Hippocampal formation (tissue), 2 donors: ENCODE measurements at places on chromosomes 1 and 21.

DNA sequence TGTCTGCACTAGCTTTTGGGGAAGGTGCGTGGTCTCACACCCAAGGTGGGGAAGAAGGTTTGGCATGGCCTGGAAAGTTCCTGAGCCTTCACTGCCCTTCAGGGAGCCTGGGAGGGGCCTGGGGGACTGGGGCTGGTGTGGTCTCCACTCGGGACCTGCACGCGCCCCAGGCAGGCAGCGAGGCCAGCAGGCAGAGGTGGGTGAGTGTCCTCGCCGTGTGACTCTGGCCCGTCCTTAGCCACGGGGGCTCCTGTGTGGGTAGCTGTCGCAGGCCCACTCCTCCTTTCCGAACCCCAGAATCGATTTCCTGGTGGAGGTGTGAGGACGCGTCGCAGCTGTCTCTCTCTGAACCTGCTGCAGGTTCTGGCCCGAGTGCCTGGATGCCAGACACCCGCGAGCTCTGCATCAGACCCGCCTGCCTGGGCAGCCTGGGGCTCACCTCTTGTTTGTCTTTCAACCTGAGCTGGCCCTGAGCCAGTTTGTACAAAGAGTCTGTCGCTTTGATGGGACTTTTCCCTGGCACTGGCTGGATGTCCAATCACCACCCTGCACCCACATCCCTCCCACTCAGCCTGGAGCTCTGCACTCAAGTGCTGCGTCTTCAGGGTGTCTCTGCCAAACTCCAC lies 36.0 kb upstream of the SLC19A1 start:
- DNase-seq = no peak

GRCh38 chr1:33738536-33738935 lies 125.3 kb upstream of the HMGB4 start:
- DNase-seq = no peak

- DNase-seq = no peak
Observed at GRCh38 chr1:68183895-68184294, 48.4 kb downstream of the WLS start.

- no peak for DNase-seq
Observed at GRCh38 chr1:19372136-19372514, 60.0 kb downstream of the SLC66A1 start.

GRCh38 chr1:180235077-180235501 lies 5.0 kb downstream of the LHX4 start:
- DNase-seq = no peak

DNA sequence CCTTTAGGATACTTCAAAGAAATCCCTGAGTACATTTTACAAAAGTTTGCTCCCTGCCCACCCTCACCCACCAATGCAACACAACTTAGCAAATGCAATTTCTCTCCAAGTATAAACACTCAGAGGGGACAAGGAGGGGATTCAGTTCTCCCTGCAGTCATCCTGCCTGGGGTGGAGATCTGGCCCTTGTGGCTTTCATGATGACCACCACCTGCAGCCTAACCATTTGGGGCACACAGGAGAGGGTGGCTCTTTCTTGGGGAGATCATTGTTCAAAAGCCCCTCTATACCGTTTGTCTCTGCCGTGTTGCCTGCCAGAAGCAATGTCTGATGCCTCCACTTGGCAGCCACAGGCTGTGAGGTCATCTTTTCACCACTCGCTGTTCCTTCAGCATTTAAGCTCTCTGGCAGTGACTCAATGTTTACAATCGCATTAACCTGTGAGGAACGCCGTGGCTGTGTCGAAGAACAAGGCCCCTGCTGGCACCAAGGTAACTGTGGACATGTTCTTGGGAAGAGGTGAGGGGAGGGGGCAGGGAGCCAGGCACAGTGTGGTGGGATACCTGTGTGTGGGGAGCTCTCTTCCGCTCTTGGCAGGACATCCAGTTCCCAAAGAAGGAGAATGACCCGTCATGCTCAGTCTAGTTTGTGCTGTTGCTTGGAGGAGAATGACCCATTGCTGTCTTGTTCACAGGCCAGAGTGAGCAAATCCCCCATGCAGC lies 103.9 kb upstream of the DUSP10 start:
- no peak for DNase-seq

- DNase-seq = no peak
Observed at GRCh38 chr1:92736395-92736794, 48.5 kb downstream of the EVI5 start.

- no peak for DNase-seq
Observed at GRCh38 chr1:53606651-53607051, 132.3 kb downstream of the GLIS1 start.

DNA sequence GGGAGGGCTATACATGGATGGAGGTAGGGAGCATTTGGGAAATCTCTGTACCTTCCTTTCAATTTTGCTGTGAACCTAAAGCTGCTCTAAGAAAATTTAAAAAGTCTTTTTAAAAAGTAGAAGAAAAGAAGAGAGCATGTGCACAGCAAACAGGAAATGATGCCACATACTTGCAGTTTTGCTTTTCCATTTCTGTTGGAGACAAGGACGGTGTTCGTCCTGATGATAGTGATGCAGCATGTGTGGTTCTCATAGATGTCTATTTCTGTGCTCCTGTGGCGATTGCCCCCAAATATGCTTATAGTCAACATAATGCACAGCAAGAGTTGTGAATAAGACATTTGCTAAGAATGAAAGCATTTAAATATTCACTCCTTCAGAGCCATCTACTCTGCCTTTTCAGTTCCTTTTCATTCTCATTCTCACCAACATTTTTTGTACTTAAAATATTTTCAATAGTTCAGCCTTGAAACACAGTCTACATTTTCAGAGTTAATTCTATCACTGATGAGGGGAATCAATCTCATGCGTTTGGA lies 66.6 kb downstream of the LRRC8C start:
- DNase-seq = no peak

GRCh38 chr1:193222056-193222615 lies 35.7 kb upstream of the B3GALT2 start:
- no peak for DNase-seq

GRCh38 chr21:40990366-40990765 lies 143.4 kb upstream of the DSCAM start:
- no peak for DNase-seq

DNA sequence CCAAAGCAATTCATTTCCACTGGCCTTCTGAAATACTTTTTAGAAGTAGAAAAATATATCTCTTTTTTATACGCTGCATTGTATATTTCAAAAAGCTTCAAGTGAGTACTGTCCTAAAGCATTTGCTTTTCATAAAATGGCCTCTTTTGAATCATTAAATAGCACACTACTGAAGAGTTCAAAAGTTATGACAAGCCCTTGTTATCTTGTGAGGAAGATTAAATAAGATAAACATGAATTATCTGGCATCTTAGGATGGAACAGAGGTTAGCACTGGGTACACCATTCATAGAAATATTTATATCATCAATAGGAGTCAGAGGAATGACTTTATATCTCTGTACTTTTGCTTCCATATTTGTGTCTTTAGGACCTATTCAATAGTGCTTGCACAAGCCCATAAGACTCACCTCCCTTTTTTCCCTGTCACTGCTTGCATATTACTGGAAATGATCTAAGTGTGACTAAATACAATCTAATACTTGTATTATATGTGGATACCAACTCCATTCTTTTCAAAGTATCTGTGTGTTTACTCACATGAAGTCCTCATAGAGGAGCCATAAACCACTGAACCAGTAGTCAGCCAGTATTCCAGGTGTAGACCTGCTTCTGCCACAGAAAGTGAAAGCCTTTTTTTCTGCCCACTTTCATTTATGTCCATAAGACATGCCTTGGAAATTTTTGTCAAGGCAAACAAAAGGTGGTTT lies 274.2 kb upstream of the C1orf105 start:
- DNase-seq = no peak

DNA sequence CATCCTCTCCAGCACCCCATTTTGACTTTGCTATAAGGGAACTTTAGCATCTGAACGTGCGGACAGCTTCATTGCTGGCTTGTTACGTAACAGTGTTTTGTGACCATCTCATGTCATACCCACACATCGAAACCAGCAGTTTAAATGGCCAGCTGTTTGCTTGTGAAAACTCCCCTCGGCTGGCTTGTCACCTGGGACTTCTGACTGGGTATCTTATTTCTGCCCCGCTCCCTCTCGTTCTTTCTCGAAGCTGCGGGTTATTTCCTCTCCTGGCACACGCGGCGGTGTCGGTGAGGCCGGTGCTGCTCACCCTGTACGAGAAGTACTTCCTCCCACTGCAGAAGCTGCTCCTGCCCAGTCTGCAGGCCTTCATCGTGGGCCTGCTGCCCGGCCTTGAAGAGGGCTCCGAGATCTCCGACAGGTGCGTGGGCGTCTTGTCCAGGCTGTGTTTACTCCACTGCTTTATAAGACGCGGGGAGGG lies 43.5 kb downstream of the DOP1B start:
- no peak for DNase-seq

DNA sequence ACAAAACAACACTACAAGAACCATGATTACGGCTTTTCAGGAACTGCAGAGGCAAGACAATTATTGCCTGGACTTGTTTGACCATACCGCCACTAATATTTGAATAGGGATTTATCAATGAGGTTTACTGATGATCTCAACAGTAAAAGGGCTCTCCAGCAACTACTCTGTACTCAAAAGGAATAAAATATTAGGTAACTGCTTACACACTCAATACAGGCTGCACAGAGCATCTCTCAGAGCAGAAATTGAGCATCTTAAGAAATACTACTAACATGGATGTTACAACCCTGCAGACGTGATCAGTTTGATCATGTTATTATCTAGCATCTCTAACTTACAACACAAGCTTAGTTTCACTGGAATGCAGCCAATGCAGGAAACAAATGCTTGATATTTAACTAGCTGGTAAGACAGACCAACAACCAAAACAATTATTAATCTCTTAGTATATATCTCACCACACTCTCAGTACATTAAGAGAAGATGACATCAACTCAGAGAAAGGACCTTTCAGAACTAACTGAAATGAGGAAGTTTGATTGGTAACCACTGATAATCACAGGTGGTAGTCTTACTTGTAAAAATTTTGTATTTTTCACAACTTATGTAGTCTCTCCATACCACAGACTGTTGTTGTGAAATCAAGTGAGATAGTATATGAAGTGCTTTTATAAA lies 52.2 kb downstream of the PUM1 start:
- no peak for DNase-seq

DNA sequence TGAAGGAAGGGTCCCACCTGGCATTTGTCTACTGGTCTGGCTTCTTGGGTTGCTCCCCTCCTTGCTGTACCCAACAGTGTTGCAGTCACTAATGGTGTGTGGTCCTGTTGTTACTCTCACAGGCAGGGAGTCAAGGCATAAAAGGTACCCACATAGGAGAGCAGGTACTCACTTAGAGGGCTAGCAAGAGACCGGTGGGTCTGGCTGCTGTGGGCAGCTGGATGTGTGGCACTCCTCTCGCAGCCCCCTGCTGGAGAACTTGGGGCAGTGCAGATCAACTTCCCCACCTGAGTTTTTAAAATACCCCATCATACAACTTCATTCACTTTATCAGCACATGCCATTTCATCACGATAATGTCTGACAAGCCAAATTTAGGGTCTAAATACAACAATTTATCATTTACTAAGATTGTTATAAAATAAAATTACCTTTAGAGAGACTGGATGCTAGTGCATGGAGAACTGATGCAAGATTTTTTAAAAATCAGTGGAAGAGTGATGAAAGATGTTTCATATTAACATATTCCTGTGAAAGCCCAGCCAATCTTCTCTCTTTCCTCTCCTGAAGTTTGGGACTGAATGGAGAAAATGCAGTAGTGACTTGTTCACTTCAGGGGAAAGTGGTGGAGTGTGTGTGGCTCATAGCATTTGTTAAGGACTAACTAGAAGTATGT lies 42.8 kb downstream of the ACP6 start:
- no peak for DNase-seq

DNA sequence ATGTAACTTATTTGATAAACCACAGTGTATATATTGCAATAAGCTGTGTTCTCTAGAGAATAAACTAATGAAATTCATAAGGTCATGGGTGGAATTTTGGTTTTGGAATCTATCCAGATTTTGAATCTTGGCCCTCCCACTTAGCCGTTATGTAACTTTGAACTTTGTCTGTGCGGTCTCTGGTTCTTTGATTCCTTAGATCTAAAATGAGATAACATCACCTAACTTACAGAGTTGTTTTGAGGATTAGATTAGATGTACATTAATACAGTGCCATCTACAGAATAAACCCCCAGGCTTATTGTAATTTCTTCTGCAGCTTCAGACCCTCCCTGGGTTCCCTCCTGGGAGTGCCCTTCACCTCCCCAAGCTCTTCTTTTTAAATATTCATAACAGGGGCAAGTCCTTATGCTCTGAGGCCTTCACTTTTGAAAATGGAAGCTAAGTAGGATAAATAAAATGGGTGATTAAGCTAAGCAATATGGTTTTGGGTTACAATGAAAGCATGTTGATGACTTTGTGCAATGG lies 124.3 kb downstream of the ATG4C start:
- no peak for DNase-seq

GRCh38 chr1:98367426-98367825 lies 294.1 kb upstream of the SNX7 start:
- no peak for DNase-seq

DNA sequence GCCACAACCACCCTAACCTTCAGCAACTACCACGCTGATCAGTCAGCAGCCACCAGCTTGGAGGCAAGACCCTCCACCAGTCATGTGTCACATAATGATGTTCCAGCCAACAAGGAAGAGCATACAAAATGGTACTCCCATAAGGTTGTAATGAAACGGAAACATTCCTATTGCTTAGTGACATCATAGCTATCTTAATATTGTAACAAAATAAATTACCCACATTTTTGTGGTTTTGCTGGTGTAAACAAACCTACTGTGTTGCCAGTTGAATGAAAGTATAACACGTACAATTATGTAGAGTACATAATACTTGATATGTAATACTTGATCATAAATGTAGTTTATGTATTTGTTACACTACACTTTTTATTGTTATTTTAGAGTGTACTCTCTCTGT lies 1363.2 kb upstream of the ADGRL4 start:
- DNase-seq = no peak

- DNase-seq = no peak
Observed at GRCh38 chr1:198780376-198780775, 141.5 kb downstream of the PTPRC start.

DNA sequence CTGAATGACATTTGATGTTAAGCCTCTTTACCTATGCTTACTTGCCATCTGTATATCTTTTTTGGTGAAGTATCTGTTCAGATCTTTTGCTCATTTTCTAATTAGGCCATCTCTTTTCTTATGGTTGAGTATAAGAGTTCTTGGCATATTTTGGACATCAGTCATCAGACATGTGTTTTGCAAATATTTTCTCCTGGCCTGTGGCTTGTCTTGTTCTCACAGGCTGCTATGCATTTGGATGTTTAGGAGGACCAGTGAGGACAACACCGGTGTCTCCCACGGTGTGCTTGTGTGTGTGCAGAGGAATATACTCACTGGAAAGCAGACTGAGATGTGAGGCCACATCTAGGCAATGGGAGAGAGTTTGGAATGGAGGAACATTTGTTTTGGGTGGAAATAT lies 87.1 kb upstream of the LYST start:
- DNase-seq = no peak

DNA sequence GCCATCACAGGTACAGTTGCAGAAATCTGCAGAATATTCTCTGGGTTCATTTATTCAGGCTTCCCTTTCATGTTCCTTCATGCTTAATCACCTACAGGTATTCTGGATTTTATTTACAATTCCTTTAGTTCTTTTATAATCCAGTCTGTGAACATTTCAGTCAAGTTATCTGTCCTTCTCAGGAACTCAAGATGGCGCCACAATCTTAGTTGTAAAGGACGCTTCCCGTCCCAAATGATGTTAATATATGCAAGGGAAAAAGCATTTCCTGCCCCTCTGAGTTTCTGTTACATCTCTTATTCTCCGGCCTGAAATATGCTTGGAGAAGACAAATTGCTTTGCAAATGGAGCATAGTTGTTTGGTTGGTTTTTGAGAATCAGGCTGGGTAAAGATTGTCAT lies 19.3 kb downstream of the F3 start:
- peak; percentile 14 for DNase-seq
